Right hindlimb (tissue), 1 donor: ENCODE measurements at places on chromosomes 1 and 21.
A peak's percentile ranks its signal among the peaks of the same experiment; 100 is the strongest.

DNA sequence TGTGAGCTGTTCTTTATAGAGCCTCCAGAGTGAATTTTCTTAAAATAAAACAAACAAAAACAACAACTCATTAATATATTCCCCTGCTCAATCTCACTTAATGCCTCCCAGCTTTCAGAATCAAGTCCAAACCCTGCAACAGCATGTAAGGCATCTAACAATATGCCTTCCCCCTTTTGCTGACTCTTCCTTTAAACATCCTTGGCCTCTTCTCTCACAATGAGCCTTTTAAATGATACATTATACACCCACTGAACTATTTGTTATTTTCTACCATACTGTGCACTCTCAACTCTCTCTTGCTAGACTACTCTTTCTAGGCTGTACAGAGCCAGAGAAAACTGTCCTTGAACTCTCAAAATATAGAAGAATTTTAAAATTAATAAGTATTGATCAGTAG lies 115.2 kb upstream of the SNX7 start:
- DNase-seq: no peak

DNA sequence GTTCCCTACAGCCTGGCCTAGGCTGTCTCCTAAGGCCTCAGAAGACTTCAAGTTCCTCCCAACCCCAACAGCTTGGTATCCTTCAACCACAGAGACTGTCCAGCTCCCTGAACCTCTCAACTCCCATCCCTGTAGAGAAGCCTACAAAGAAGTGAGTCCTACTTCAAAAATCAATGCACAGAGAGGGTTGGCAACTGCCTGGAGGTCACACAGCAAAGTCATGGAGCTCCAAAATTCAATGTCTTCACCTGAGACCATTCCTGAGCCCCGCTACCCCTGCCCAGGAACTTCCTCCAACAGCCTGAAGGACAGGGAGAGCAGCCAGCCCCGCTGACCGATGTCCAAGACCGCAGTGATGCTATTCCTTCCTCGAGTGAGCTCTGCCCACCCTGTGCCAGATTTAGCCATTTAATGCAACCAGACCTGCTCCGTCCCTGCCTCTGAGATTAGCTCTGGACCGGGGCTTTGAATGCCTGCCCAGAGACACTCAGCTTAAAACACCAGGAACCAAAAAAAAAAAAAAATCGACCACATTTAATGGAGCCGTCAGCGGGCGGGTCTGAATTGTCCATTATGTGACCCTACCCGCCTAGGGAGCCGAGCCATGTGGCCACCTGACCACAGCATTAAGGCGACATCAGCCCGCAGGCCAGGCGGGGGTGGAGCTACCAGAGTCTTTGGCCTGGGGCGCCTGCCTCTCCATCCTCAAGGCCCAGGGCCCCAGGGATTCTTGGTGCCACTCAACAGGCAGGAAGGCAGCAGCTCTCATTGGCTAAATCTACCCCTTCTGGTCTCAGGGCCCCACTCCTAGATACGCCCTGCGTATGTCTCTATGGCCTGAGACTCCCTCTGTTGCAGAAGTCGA lies 148.6 kb downstream of the SYF2 start:
- no peak for DNase-seq

DNA sequence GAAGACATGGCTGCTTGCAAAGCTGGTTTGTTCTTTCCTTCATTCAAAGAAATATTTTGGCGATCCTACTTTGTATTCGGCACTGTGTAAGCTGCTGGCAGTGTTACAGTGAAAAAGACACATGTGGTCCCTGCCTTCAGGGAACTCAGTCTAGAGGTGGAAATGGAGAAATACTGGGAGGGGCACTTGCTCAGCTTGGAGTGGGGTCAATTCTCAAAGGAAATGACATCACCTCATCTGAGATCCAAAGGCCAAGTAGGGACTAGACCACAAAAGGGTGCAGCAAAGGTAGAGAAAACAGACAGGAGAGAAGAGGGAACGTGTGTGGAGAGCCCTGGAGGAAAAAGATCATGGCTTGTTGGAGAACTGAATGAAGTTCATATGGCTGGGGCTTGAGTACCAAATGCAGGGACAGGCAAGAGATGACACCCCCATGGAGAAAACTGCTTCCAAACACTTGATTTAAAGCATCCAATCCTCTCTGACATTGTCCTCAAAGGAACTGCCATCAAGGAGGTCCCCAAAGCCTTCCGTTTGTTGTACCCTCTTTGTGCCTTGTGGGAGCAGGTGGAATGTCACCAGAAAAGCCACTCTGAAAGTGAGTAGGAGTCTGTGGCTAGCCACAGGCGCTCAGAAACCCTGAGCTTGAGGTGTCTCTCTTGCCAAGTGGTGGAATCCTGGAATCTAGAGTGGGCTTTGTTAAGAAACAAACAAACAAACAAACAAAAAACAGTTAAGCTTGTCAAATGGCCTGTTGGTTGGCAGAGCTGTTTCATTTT lies 48.3 kb upstream of the TDRD10 start:
- DNase-seq: no peak

- DNase-seq: no peak
Observed at GRCh38 chr1:179788259-179788658, 45.2 kb downstream of the FAM163A start.

GRCh38 chr1:57249511-57249910 lies 174.3 kb downstream of the DAB1 start:
- DNase-seq: no peak

DNA sequence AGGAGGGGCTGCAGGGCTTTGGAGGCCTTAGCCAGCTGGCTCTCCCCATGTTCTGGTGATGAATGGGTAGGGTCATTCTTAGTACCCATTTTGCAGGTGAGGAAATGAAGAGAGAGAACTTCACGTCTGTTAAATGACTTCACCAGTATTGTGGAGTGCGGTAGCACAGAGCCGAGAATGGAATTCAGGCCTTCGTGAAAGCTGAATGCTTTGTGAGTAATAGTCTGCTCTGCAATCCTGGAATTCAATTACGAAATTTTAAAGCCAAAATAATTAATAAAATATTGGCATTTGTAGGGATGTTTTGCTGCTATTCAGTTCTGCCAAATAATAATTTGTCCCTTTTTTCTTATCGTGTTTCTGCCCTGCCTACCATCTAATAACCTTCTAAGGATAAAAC lies 197.7 kb downstream of the GREM2 start:
- DNase-seq: no peak

DNA sequence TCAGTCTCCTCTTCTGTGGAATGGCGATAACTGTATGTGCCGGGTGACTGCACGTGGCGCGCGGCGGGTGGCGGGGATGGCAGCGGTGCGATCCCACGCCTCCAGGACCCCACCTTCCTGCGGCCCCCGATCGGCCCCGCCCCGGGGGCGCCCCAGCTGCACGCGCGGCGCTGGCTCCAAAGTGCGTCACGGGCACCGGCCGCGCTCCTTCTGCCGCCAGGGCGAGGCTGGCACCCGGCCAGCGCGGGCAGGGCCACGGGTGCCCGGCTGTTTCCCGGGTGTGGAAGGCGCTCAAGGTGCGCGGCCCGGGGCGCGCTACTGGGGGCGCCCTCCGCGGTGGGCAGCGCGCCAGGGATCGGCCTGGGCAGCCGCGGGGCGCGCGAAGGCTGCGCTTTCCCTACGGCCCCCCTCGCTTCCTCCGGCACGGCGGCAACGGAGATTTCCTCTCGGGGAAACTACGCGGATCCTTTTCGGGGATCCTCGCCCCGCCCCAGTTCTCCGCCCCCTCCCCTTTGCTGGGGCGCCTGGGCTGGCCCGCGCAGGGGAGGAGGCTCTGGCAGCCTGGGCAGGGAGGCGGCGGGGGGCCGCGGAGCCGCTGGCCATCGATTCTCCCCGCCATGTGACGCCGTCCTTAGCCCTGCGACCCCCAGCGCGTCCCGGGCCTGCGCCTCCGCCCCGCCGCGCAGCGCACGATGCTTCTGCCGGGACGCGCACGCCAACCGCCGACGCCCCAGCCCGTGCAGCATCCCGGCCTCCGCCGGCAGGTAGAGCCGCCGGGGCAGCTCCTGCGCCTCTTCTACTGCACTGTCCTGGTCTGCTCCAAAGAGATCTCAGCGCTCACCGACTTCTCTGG lies at the start of gene EVA1C:
EVA1C (plus strand) TSS at position 545 of the 853 bp plus-strand sequence; CDS start at position 693, 148 bp downstream.
- DNase-seq: peak; percentile 44

GRCh38 chr1:218254296-218254946 lies 30.7 kb upstream of the RRP15 start:
- no peak for DNase-seq

- peak; percentile 73 for DNase-seq
Observed at GRCh38 chr1:192903142-192903541, 94.3 kb downstream of the RGS2 start.

DNA sequence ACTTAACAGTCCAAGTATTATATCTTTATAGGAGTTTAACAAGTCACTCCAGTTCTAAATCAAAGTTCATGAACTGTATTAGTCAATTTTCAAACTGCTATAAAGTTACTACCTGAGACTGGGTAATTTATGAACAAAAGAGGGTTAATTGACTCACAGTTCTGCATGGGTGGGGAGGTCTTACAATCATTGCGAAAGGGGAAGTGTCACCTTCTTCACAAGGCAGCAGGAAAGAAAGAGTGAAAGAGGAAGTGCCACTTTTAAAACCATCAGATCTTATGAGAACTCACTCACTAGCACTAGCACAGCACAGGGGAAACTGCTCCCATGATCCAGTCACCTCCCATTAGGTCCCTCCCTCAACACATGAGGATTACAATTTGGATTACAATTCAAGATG lies 70.0 kb downstream of the CLCA4 start:
- DNase-seq: no peak

- no peak for DNase-seq
Observed at GRCh38 chr1:150895618-150896017, 8.7 kb downstream of the CTXND2 start.

GRCh38 chr1:78619446-78619802 lies 824 bp upstream of the IFI44L start:
- DNase-seq: no peak

DNA sequence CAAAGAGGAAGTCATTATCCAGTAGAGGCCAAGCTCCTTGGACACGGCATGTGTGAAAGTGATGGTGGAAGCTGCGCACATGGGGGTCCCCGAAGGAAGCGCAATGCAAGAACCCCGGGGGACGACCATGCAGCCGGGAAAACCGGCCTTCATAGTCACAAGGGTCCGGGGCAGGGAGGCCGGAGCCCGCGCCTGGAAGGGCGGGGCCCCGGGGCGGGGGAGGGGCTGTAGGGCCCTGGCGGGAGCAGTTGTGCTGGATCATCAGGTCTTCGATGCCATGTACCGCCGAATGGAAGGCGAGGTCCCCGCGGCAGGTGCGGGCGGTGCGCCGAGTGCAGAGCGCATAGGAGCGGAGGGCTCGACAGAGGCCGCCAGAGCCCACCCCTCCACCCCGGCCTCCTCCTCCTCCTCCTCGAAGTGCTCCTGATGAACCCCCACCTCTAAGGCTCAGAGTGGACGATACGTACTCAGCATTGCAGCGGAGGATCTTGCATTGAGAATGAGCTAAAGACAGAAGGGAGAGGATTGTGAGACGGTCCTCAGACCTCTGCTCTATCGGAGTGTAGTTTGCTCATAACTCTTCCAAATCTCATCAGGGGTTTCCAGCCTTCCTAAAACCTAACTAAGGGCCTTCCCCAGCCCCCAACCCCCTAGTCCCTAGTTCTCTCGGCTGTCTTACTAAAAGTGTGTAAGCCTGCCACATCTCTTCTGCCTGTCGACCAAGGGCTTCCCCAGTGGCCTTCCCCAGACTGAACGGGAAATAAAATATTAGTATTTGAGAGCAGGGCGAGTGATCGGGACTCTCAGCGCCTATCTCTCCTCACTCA lies 2.1 kb downstream of the HJV start:
- peak; percentile 49 for DNase-seq

- peak; percentile 35 for DNase-seq
Observed at GRCh38 chr1:39900662-39901463, 854 bp downstream of the MYCL start.

- no peak for DNase-seq
Observed at GRCh38 chr1:212375986-212376385, 38.7 kb downstream of the PACC1 start.
